Thyroid gland (tissue), 4 donors: ENCODE measurements at places on chromosomes 7 and 10.

DNA sequence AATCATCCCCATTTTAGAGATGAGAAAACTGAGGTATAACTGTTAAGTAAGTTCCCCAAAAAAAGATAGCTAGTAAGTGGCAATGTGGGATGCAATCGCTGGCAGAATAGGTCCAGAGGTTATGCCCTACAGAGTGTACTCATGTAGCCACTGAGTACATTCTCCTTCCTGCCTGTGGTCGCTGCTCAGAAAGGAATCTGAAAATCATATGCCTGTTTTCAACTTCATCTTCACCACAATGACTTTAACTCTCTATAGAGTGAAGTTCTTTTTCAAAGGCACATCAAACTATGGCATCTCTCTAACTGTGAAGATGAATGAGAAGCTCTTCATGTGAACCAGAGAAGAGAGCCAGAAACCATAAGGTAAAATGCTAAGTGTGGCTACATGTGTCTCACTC is 162.2 kb upstream of the SLC25A13 start:
- no peak for DNase-seq

DNA sequence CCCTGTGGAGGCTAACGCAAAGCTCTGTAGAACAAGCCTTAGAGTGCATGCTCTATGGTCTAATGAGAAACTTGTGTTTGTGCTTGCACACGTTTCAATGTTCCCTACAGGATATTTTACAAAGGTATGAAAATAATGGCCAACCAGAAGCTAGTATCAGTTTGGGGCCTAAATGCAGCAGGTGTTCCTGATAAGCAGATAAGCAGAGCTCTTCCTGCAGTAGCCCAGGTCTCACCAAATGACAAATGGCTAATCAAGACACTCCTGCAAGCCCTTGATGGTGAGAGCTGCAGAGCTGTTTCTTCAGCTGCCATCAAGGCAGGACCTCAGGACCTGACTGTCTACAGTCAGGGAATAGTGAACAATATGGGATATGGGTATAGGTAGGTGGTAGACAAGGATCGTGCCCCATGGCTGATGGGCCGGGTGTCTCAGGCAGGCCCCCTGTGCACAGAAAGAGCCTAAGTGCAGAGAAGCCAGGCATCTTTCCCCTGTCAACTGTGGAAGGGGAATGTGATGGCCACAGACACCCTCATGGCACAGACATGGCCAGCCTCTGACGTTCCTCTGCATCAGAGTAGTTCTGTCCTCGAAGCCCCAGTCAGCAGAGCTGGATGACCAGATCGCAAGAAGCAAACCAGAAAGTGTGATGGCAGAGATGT is 23.2 kb upstream of the RASSF4 start:
- DNase-seq = no peak

- no peak for DNase-seq
These were observed 126.8 kb downstream of the EGFR start for GRCh38 chr7:55145606-55146005.

DNA sequence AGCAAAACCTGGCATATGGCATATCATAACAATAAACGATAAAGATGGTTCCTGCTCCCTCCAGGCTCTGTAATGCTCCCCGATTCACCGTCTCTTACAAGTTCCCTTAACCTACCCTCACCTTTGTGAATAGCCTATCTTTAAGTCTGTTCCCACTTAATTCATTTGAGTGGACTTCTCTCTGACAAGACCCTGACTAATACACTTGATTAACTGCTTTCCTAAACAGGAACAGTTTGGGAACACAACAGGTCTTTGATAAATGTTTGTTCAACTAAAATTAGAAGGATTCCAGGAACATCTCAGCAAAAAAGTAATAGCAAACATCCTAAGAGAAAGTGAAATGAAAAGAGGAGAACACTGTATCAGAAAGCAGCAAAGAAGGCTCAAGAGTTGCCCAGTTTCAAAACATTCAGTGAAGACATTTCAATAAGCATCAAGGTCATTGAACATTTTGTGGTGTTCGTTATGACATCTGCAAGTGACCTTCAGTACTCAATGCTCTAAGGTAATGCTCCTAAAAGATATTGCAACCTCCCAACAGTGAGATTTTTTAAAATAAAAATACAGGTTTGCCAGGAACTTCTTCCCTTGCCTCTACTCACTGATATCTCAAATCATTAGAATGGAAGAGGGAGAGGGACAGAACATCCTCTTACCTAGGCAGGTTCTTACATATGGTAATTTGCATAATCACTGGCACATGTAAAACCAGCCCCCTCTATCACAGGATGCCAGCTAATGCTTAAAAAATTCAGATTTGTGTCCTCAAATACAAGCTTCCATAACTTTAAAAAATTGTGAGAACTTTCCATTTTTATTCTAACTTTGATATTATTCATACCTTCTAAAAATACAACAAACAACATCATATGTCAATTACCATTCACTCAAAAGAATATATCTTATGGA is 11.4 kb upstream of the ARHGAP12 start:
- DNase-seq = no peak

DNA sequence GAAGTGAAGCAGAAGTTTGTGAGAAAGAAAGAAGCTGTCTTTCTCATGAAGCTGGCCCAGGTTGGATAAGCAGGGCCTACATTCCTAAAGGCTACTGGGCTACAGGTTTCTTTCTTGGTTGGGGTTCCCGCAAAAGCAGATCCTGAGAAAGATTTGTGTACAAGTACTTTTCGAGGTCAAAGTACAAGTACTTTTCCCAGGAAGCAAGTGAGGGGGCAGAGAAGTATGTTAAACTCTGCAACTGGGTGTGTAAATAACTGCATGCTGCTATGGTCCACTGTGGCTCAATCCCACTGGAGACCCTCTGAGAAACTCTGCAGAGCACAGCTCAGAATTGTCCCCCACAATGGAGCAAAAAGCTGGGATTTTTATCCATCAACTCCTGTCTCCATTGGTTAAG is 28.7 kb downstream of the LSM5 start:
- no peak for DNase-seq

DNA sequence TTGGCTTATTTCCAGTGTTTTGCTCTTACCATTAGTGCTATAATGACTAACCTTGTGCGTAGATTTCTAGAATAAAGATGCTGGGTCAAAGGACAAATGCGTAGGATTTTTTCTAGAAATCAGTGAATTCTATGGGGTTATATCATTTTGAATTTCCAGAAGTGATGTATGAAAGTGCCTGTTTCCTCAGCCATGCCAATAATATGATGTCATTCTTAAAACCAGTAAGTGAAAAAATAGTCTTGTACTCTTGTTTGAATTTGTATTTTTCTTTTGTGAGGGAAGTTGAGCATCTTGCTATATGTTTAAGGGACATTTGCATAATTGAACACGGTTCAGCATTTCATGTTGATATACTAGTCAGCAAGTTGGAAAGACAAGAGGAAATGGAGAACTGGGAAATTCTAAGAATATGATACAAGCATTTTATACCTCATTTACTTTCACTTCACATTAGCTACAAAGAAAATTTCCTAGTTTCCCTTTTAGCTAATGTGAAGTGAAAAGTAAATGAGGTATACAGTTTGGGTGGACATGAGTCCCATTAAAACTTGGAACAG is 3.8 kb upstream of the DNAH11 start:
- DNase-seq = no peak

- no peak for DNase-seq
These were observed 14.0 kb upstream of the CELF2 start for GRCh38 chr10:11003679-11004078.

- no peak for DNase-seq
These were observed 109.1 kb downstream of the IQUB start for GRCh38 chr7:123425246-123425645.

DNA sequence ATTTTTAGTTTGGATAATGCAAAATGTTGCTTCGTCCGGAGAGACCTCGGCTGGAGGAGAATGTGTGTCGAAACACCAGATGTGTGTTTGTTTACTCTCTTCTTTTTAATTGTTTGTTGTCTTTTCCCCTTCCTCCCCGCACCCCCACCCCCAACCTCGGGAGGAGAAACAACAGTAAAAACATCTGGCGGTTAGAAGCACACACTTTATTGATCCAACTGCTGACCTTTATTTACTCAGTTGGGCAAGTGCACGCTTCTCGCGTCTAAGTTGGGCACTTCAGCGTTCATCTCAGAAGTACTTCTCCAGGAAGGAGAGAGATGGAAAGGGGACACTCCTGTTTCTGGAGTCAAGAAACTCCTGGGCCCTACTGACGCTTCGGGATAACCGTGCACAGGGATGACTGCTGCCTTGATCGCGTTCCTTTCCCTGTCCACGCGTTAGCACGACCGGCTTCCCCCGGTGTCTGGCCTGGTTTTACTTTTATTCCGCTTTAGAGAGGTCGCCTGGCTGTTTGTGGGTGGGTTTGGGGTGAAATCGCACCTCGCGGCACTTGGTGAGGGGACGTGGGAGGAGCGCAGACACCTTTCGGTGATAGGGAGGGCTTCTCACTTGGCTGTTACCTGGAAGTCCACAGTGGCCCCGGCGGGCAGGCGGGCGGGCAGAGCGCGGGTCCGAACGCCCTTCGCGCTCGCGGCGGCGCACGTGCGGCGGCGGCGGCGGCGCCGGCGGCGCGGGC is 168.3 kb upstream of the PPP1R3A start:
- DNase-seq = peak; percentile 56

GRCh38 chr7:29115130-29115687 is 31.1 kb downstream of the CPVL start:
- DNase-seq = no peak

GRCh38 chr10:51905032-51905431 is 205.6 kb upstream of the CSTF2T start:
- DNase-seq = no peak

GRCh38 chr10:12950583-12951128 is 50.9 kb downstream of the CCDC3 start:
- DNase-seq = no peak

- no peak for DNase-seq
These were observed 94.7 kb upstream of the CCDC71L start for GRCh38 chr7:106755641-106756040.

GRCh38 chr10:70034232-70034631 is 18.4 kb upstream of the MACROH2A2 start:
- DNase-seq = no peak

DNA sequence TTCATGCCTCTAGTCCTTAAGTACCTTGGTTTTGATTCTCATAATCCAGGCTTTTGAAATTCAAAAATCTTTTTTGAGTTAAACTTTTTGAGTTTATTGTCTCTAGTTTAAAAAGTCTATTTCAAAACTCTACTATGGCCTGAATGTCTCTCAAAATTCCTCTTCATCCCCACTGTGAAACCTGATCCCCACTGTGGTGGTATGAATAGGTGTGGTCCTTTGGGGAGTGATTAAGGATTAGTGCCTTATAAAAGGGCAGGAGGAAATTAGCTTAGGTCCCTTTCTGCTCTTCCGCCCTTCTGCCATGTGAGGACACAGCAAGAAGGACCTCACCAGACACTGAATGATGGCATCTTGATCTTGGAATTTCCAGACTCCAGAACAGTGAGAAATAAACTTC is 44.1 kb upstream of the JAZF1 start:
- no peak for DNase-seq

DNA sequence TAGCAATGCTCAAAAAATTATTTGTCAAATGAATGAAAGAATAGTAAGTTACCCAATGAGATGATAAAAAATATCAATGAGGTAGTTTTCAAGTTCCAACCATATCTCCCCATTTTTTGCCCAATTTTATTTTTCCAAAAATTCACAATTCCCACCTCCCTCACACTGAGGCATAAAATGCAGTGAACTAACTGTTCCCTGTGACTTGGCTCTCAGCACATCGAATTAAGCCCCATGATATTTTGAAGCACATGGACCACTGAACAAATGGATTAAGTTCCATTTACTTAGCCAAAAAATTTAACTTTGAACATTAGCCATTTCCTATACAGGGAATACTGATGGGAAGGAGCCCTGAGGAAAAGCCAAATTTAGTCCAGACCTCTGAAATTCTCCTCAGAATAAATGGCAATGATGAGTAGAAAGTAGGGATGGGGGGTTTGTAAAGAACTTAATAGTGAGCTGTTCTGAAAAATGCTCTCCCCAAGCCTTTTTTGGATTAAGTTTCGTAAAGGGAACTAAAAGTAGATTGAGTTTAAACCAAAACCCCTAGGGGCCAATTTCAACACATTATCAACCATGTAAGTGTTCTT is 166.3 kb upstream of the GRM3 start:
- no peak for DNase-seq

DNA sequence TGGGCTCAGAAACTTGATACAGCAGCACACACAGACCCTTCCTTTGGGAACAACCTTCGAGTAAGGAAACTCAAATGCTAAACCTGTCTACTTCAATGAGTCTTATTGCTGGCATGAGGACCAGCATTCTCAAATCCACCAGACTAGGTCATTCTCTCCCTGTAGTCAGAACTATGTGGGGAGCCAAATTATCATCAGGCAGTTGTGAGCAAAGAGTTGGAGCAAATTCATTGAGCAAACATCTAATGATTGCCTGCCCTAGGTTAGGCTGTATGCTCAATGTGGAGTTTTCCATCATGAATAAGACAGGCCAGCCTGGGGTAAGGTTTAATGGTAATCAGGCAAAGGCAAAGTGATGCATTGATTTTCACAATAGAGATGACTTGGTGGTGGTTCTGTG is 3.6 kb downstream of the EPDR1 start:
- DNase-seq = no peak

DNA sequence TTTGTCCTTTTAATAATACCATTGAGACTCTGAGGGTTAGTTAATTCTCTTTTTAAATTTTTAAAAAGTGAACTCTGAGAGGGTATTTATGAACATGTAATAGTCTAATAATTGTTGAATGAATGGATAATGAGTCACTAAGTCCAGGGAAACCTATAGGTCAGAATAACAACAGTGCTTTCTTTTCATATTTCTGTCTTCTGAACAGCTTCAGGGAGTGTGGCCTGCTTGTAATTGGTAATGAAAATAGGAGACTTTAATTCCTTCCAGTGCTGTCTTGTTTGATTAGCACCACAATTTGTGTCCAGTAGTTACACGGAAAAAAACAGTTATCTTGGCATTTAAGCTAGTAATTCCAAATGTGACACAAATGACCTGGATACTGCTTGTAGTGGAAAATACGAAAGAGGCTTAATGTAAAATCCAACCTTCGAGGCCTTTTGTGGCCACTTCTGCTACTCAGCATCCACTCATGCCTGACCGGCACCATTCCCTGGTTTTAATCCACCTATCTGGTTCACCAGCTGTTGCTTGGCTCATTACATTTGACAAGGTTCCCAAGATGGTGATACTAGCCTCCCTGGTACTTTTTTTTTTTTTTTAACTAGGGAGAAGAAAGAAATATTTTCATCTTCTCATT is 149.3 kb upstream of the IMMP2L start:
- DNase-seq = peak; percentile 37

- DNase-seq = peak; percentile 76
These were observed 24.5 kb upstream of the EEPD1 start for GRCh38 chr7:36128448-36129047.
